ENCODE measurements at places on chromosomes 7 and 10.

GRCh38 chr7:152185558-152185957 is 160.1 kb downstream of the GALNT11 start:
- DNase-seq: no peak

- no peak for DNase-seq
Measured at GRCh38 chr10:60262647-60263126, 127.0 kb downstream of the ANK3 start.

DNA sequence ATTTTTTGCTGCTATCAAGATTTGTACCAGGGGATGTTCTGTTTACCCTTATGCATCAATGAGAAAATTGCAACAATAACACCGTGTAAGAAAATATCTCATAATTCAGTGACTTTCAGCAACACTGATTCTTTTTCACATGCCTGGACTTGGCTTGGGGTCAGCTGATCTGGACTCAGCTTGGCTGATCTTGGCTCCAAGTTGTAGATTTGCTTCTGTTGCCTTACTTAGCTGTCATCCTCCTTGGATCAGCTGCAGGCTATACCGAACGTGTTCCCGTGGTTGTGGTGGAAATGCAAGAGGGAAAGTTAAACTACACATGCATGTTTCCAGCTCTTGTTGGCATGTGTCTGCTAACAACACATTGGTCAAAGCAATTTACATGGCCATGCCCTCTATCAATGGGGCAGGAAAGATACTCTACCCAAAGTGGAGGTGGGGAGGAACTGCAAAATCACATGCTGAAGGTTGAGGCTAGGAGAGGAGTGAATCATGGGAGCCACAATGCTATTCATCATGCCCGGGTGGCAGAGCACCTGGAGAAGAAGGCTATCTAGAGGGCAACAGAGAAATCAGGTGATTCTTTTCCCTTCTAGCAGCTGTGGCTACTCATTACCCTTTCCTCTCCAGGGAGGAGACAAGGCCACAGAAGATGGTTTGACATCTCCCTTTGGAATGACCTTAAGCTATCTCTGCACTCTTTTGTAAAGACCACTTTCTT is 1276.3 kb upstream of the AUTS2 start:
- no peak for DNase-seq

DNA sequence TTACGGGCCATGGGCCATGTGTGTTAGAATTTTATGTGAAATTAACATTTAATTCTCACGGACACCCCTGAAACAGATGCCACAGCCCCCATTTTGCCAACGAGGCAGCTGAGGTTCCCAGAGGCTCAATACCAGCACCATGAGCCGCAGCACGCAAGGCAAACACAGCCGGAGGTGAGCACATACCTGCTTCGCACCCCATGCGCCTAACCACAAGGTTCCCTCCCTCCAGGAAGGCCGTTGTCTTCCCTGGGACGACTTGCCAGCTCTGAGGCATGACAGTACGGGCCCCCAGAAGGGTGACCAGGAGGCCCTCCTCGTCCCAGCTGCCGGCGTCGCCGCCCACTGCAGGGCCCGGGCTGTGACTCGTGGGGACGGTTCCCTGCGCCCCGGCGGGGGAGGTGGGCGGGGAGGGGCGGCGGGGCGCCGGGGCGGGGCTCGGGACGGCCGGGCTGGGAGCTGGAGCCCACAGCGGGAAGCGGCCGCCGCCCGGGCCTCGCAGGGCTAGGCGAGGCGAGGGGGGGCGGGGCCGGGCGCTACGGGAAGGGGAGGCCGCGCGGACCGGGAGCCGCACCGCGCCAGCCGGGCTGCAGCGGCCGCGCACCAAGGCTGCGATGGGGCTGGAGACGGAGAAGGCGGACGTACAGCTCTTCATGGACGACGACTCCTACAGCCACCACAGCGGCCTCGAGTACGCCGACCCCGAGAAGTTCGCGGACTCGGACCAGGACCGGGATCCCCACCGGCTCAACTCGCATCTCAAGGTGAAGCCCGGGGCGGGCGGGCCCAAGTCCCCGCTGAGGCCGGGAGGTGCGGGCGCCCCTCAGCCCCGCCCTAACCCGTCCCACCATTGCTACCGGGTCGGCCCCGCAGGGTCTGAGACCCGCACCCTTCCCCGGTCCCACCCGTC is at the start of gene CAV2:
CAV2 (plus strand) TSS at position 571 of the 910 bp plus-strand sequence; CDS start at position 615, 44 bp downstream.
- no peak for DNase-seq

DNA sequence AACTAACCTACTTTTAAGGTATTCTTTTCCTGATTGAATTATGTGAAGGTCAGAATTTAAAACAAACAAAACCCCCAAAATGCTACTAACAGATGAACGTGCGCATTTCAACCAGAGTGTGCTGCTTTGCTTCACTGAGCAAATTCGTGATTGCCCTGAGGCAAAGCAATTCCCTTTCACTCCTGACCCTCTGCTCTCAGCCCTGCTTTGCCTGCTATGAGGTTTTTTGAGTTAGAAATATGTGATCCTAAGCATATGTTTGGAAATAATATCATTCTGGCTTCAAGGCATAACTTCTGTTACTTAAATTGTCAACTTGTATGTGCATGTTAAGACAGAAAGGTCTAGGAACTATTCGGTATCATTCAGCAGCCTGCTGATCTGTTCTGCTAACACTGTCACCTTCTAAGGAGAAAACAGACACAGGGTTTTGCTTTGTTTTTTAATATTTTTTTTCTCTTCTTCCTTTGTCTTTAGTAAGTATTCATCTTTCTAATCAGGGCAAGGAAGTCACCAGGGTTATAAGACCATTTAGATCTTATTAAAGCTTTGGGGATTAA is 124.2 kb downstream of the GNAT3 start:
- DNase-seq: no peak

GRCh38 chr7:45407730-45408408 is 166.3 kb upstream of the ADCY1 start:
- DNase-seq: no peak

DNA sequence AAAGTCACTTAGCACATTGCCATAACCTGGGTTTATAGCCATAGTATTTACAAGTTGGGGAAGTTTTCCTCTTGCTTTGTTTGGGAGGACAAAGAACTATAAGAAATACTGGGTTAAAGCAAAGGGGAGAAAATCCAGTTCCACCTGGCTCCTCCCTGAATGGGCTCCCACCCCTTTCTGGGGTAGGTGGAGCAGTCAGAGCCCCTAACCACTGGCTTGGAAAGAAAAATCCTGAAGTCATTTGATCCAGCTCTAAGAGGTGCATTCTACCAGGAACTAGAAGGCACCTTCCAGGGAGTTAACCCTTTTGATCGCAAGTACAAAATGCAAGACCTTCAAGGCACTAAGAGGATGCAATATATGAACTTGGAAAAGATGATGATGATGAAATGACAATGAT is 31.3 kb upstream of the TCF7L2 start:
- DNase-seq: no peak

DNA sequence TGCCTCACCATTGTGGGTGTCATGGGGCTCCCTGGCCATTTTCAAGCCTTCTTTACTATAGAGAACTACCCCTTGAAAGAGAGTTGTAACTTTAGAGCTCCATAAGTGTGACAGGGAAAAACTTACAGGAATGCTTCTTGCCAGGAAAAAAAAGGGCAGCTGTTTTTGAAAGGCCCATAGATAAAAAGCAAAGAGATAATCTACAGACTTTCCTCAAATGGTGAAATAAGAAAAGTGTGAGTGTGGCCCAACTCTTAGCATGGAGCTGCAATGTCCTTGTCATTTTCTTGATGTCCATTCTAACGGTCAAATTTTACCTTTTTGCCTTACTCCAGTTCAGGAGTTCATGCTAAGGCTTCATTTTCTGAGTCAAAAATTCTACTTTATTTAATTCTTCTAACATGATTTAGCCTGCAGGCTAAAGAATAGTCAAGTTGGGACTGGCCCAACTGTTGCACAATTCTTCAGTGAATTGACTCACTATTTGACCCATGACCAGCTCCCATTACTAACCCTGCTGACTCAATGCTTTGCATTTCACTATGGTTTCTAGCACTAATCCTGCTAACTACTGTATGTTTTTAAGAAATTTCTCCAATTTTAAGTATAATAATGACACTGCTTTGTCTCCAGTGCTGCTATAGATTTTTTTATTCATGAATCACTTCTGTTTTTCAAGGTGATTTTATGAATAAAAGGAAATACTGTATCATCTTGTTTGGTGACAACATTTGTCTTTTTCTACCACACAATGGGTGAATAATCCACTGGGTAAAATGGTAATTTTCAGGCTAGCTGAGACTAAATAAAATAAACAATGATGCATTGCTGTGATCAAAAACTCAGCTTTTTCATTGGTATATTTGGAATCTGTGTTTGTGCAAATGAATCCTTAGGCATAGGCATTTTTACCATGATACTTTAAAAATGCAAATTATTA is 41.4 kb upstream of the SGCE start:
- DNase-seq: no peak

GRCh38 chr10:28111712-28112111 is 112.8 kb upstream of the ODAD2 start:
- no peak for DNase-seq

All from activated CD8-positive, alpha-beta memory T cell treated with anti-CD3 and anti-CD28 coated beads for 1 hour (primary cell).